ENCODE measurements at places on chromosomes 6 and 20.

DNA sequence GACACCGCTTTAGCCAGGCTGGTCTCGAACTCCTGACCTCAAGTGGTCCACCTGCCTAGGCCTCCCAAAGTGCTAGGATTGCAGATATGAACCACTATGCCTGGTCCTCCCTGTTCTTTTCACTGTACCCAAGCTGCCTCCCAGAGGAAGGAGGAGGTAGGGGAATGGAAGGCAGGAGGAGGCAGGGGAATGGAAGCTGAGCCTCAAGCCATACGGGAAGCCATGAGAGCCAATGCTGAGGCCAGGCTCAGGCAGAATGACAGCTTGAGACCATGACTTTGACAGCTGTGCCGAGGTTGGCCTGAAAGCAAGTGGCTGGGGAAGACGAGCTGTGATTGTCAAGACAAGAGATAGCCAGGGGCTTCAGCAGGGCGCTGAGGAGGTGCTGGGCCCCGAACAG lies 13.6 kb upstream of the ZNF335 start:
- DNase-seq: no peak

GRCh38 chr20:53617791-53618489 lies 24.3 kb upstream of the ZNF217 start:
- DNase-seq: no peak

DNA sequence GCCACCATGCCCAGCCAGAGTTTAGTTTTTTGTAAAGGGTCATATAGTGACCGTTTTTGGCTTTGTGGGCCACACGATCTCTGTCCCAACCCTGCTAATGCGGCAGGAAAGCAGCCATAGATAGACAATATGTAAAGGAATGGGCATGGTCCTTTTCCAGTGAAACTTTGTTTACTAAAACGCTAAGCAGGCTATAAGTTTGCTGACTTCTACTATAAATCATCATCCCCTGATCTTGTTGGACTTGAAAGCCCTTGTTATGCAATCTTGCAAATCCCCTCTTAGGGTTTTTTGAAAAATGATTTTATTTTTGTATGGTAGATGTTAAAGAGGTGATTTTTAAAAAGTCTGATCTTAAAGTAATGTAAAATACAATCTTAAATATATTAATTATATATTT lies 63.6 kb downstream of the CBFA2T2 start:
- no peak for DNase-seq

DNA sequence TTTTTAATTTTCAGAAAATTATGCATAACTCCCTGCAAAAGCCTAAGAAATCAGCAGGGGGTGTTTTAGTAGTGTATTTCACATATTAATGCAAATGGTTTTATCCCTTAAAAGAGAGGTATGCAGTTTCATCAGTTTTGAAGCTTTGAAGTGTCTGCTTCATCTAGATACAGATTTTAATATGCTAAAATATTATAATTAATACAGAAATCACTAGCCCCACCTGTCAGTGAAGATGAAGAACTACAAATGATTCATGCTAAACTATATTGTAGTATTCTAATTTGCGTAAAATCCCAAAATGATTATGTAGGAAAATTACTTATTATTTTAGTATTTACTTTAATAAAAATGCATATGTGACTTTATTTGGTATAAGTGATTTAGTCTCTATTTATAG lies 2.9 kb upstream of the TFB1M start:
- DNase-seq: no peak

GRCh38 chr6:77322604-77323003 lies 140.7 kb downstream of the HTR1B start:
- no peak for DNase-seq

- DNase-seq: no peak
Measured at GRCh38 chr6:169499848-169500247, 202.0 kb downstream of the WDR27 start.

- DNase-seq: no peak
Measured at GRCh38 chr6:157647261-157647915, 175.7 kb upstream of the SNX9 start.

DNA sequence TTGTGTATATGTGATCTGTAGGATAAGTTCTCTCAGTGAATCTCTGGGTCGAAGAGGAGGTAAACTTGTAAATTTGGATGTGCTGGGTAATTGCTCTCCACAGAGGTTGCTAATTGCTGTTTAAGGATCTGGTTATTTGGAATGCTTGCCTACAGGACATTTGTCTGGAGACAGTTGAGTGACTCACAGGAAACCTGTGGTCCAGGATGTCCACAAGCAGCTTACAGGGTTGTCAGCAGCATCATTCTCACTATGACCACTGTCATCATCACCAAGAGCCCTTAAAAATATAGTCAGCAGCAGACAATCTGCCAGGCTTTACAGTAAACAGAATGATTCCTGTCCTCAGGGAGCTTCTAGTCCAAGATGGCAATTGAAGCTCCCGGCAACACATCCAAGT lies 31.2 kb upstream of the KCNK5 start:
- DNase-seq: no peak

- no peak for DNase-seq
Measured at GRCh38 chr6:43823879-43824702, 54.1 kb downstream of the VEGFA start.

DNA sequence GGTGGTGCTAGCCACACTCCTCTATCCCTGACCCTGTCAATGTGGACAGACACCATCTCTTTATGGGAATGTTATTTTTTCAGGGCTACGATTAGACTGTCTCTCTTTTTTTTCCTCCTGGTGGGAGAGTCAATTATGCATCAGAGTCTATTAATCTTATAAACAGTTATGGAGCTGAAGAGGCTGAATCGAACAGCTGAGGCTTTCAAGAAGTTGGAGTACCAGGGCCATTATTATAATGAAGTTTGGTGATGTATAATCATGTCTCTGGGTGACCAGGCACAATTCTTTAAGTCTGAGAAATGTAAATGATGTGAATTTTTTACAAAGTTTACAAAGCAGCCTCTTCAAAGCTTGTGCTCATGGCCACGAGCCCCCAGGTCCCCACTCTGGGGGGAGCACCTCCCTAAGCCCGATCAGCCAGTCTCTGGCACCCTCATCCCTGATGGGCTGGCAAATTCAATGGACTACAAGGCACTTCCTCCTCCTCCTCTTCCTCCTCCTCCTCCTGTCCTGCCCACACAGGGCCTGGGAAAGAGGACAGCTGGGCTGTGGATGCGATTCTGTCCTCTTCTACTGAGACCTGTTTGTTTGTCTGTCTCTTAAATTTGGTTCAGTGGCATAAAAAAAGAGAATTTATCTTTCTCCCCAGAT lies 43.9 kb upstream of the QKI start:
- no peak for DNase-seq

DNA sequence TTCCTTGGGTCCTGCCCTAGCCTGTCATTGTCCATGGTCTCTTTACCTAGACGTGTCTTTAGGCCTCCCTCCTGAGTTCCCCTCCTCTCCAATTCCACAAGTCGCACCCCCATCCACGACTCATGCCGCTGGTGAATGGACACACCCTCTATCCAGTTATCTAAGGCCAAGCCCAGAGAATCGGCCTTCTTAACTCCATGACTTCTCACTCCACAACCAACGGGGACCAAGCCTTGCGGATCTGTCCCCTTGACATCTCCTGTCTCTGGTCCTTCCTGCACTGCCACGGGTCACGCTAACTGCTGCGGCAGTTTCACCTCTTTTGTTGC lies 7.0 kb upstream of the RREB1 start:
- DNase-seq: no peak

DNA sequence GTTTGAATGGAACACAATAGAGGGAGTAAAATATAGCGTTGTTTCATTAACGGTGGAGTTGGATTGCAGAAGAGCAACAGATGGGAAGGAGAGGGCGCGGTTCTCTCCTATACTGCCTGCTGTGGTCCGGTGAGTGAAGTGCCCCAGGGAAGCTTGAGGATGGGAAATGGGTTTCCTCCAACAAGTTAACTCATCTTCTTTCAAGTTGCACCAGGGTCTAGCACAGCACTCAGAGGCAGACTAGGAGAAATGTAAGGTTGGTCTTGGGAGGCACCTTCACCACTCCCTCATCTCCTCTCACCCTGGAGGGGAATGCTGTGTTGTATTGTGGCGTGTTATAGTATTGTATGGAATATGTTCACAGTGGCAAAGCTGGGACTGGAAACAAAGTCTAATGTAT lies 96.9 kb upstream of the SLC24A3 start:
- DNase-seq: no peak

DNA sequence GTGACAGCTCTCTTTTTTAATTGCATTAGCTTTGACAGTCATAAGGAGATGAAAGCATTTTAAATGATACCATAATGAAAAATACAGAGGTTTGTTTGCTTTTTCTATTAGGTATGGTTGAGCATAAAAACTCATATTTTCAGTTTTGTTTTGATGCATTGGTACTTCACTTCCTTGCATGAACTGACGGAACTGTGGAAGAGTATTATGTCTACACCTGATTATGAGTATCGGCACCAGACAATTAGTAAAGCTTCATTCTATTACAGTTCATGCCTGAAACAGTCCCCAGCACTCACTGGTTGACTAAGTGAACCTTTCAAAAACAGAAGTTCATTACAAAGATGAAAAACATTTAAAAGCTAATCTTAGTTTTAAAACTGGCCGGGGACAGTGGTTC lies 593.0 kb downstream of the GRIK2 start:
- DNase-seq: no peak
